ENCODE measurements at places on chromosomes 2 and 18. TPM values are rescaled to one million over a fixed set of nuclear protein-coding genes. Genes with fewer than 3 reads are reported as not detected.

PASK gene
- 73.6 TPM for total RNA-seq

MROH2A gene
- total RNA-seq: not detected

CFC1 gene
- total RNA-seq: not detected

WNT10A gene
- total RNA-seq: 1.1 TPM

FSIP2 gene
- total RNA-seq: not detected

TMEM247 gene
- not detected for total RNA-seq

RAB3GAP1 gene
- 23.5 TPM for total RNA-seq

ATP8B1 gene
- total RNA-seq: 0.15 TPM

COL4A3 gene
- total RNA-seq: not detected

THUMPD2 gene
- total RNA-seq: 18.8 TPM
